ENCODE measurements at places on chromosomes 7 and 10. TPM values are rescaled to one million over a fixed set of nuclear protein-coding genes. Genes with fewer than 3 reads are reported as not detected.

NKX1-2 gene
- not detected for total RNA-seq

GPRIN2 gene
- 1.4 TPM for total RNA-seq

GPR15LG gene
- not detected for total RNA-seq

PTN gene
- total RNA-seq = 31.0 TPM

NUTM2E gene
- total RNA-seq = not detected

LEP gene
- total RNA-seq = 1.4 TPM

CCDC146 gene
- 26.0 TPM for total RNA-seq

Data from sigmoid colon (tissue), 7 donors.